GM23248 (cell line): ENCODE measurements at places on chromosomes 6 and 20. TPM values are rescaled to one million over a fixed set of nuclear protein-coding genes. Genes with fewer than 3 reads are reported as not detected.
A peak's percentile ranks its signal among the peaks of the same experiment; 100 is the strongest.

Gene CST8
- polyA plus RNA-seq = not detected in 2 replicates

Gene HTR1E
- not detected in 2 replicates for polyA plus RNA-seq

Gene TCF15
- polyA plus RNA-seq = not detected in 2 replicates

Gene EPPIN
- not detected in 2 replicates for polyA plus RNA-seq

Gene FAM217A
- polyA plus RNA-seq = not detected in 2 replicates

Gene SLC13A3
- polyA plus RNA-seq = 2.3 and 4.6 TPM in 2 replicates

Gene MYLK4
- polyA plus RNA-seq = 0.20 and 0.24 TPM in 2 replicates

Gene CFAP61
- polyA plus RNA-seq = not detected in 2 replicates

- no peak overlapping the region for H3K27ac ChIP-seq
- DNase-seq = peak; percentile 39
- H3K27me3 ChIP-seq = no peaks in the 10 kb centered on the region
- H3K4me1 ChIP-seq = no peaks in the 10 kb centered on the region
- no peak overlapping the region for H3K4me3 ChIP-seq
These were observed 115.2 kb upstream of the HMGCLL1 start for GRCh38 chr6:55694148-55694547.

DNA sequence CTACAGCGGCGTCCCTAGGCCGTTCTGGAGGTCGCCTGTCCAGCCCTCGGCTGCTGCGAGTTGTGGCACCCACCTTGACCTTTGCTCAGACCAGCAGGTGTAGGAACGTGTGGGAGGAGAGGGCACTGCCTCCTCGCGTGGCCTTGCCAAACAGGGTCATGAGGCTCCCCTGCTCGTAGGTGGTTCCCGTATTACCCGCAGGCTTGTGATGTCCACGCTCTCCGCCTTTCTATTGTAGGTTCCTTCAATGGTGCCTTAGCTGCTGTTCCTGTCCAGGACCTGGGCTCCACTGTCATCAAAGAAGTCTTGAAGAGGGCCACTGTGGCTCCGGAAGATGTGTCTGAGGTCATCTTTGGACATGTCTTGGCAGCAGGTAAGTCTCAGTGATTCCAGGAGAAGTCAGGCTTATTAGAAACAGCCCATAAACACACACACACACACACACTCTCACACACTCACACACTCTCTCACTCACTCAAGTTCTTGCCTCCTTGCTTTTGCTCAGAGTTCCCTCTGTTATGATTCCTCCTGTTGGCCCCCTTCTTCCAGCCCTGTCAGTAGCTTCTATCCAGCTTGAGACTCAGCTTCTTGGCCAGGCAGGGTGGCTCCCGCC is 942 bp downstream of the ACAT2 start:
- peak overlapping the region; percentile 88 for H3K27ac ChIP-seq
- H3K4me3 ChIP-seq = peak overlapping the region; percentile 84
- peaks cover 34% of the 10 kb centered on the region for H3K4me1 ChIP-seq
- peaks cover 25% of the 10 kb centered on the region; the same call in 1 of the 2 replicates for H3K36me3 ChIP-seq
- H3K27me3 ChIP-seq = no peaks in the 10 kb centered on the region

GRCh38 chr6:131060311-131060710 is 2.7 kb downstream of the EPB41L2 start:
- H3K4me3 ChIP-seq = peak overlapping the region; percentile 87
- H3K27me3 ChIP-seq = no peaks in the 10 kb centered on the region
- peak; percentile 48 for DNase-seq
- H3K4me1 ChIP-seq = peaks cover 26% of the 10 kb centered on the region

DNA sequence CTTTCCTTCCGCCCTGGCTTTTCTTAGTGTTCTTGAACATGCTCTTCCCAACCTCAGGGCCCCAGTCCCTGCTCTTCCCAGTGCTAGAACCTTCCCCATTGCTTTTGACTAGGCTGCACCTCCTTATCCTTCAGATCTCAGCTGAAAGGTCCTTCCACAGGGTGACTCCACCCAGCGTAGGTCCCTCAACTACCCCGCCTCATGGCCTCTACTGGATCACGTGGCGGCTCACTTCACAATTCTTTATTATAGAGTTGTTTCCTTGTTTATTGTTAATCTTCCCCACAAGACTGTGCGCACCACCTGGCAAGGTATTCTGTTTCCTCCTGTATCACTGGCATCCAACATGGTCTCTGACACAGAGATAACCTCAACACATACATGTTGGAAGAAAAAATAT is 31.2 kb downstream of the TTLL9 start:
- H3K27me3 ChIP-seq = peaks cover 5% of the 10 kb centered on the region; the same call in 1 of the 2 replicates
- H3K27ac ChIP-seq = no peak overlapping the region
- no peak for DNase-seq
- H3K4me3 ChIP-seq = no peak overlapping the region
- no peaks in the 10 kb centered on the region for H3K36me3 ChIP-seq

DNA sequence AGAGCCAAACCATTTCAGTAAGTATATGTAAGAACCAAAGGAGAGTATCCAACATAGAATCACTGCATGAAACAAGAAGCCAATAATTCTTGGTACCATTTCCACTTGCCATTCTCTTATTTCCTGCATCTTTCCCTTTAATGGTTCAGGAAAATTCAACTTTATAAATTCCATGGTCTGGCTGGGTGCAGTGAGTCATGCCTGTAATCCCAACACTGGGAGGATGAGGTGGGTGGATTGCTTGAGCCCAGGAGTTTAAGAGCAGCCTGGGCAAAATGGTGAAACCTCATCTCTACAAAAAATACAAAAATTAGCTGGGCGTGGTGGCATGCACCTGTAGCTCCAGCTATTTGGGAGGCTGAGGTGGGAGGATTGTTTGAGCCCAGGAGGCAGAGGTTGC is 21.2 kb downstream of the NHLRC1 start:
- DNase-seq = peak; percentile 62
- H3K4me1 ChIP-seq = peaks cover 9% of the 10 kb centered on the region
- H3K27ac ChIP-seq = no peak overlapping the region

DNA sequence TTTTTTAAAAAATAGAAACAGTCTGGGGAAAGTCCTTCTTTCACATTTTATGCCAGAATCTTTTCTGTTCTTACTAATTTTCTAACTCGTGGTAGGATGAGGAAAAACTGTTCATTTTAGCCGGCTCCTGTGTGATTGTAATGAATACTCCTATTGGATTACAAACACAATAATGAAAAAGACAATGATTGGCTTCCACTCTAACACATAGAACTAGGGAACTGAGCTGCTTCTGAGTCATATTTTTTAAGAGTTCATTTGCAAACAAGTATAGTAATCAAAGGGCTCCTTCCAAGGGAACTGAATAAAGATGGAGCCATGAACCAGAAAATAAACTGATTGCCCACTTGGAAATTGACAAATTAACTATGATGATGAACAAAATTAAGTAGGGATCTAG is 265.3 kb upstream of the TCF21 start:
- peak overlapping the region; percentile 73 for H3K27ac ChIP-seq
- 0 out of 2 replicates have a peak overlapping the region, but pooled peaks have one; percentile 0 for H3K4me3 ChIP-seq
- peaks cover 40% of the 10 kb centered on the region for H3K4me1 ChIP-seq
- no peaks in the 10 kb centered on the region for H3K36me3 ChIP-seq
- H3K27me3 ChIP-seq = no peaks in the 10 kb centered on the region
- no peak for DNase-seq

- H3K27me3 ChIP-seq = no peaks in the 10 kb centered on the region
- H3K36me3 ChIP-seq = no peaks in the 10 kb centered on the region
- no peak overlapping the region for H3K4me3 ChIP-seq
- DNase-seq = no peak
- H3K27ac ChIP-seq = no peak overlapping the region
These were observed 26.4 kb downstream of the DZANK1 start for GRCh38 chr20:18440403-18440802.

DNA sequence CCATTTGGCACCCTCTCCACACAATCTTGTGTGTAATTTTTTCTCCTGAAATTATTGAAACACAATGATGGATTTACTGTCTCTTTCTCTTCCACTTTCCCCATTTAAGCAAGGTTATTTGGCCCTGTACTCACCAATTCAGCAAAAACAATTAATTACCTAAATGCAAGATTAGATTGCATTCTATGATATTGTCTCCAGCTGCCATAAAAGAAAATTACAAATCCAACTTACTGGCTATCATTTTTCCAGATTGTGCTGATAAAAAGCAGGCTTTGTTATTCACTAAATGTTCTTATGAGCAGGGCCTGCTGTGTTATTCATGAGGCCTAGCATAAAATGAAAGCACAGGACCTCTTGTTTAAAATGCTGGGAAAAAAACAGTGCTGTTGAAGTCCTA is 95.8 kb upstream of the IRAK1BP1 start:
- H3K4me3 ChIP-seq = no peak overlapping the region
- H3K4me1 ChIP-seq = no peaks in the 10 kb centered on the region
- H3K27ac ChIP-seq = no peak overlapping the region

- no peak overlapping the region for H3K27ac ChIP-seq
- no peak overlapping the region for H3K4me3 ChIP-seq
- peaks cover 3% of the 10 kb centered on the region for H3K4me1 ChIP-seq
- H3K36me3 ChIP-seq = no peaks in the 10 kb centered on the region
- DNase-seq = no peak
These were observed 66.2 kb upstream of the PHACTR2 start for GRCh38 chr6:143611580-143611979.

- no peak overlapping the region for H3K27ac ChIP-seq
- no peak for DNase-seq
- H3K36me3 ChIP-seq = no peaks in the 10 kb centered on the region
- H3K27me3 ChIP-seq = no peaks in the 10 kb centered on the region
These were observed 92.3 kb downstream of the EDN3 start for GRCh38 chr20:59392736-59393135.

GRCh38 chr6:19988555-19988954 is 151.4 kb downstream of the ID4 start:
- no peaks in the 10 kb centered on the region for H3K27me3 ChIP-seq
- no peak overlapping the region for H3K27ac ChIP-seq
- no peak overlapping the region for H3K4me3 ChIP-seq
- H3K36me3 ChIP-seq = no peaks in the 10 kb centered on the region
- DNase-seq = peak; percentile 52

DNA sequence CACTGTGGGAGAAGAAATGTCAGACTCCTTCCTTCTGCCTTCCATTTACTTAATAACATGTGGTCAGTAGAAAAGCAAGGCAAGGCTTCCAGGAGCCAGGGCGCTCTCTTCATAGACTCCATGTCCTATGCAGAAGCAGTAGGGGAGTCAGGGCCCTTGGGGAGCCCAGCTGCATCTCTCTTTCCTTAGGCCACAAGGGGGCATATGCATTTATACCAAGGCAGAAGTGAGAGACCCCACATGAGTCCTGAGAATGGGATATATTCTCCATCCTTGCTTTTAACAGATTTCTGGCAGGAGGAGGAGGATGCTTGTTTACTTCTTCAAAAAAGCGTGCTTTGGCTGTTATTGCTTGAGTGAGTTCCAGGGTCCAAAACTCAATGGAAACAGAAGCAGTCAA is 198.5 kb downstream of the HIVEP2 start:
- DNase-seq = no peak
- H3K4me1 ChIP-seq = no peaks in the 10 kb centered on the region
- no peaks in the 10 kb centered on the region for H3K27me3 ChIP-seq
- H3K4me3 ChIP-seq = no peak overlapping the region
- no peaks in the 10 kb centered on the region for H3K36me3 ChIP-seq

DNA sequence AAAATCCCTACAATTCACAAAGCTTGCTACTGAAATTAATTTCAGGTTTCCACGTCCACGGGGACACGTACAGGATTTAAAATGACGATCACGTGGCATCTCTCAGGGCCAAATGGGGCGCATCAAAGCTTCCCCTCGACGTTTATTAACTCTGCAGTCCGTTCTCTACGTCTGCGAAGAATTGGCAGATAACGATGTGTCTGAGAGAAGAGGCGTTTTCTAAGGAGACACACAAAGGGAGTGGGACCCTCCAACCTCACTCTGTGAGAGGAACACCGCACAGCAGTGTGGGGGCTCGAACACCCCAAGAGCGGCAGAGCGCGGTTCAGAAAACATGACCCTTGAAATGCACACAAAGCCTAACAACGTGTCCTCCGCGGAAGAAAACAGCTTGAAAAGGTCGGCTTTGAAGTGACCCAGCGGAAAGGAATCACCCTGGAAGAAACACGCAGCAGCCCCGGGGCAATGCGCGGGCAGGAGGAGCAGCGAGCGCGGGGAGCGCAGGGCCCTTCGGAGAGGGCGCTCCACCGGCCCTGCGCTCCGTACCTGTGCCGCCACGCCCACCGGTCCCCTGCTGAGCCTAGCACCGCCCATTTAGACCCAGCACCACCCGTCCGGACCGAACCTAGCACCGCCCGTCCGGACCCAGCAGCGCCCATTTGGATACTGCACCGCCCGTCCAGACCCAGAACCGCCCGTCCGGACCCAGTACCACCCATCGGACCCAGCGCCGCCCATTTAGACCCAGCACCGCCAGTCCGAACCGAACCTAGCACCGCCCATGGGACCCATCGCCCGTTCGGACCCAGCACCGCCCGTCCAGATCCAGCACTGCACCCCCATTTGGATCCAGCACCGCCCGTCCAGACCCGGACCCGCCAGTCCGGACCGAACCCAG is 1.1 kb upstream of the AFDN start:
- H3K4me1 ChIP-seq = 0 out of 2 replicates have a peak, but pooled peaks cover 7% of the 10 kb centered on the region
- peak; percentile 76 for DNase-seq
- no peak overlapping the region for H3K27ac ChIP-seq
- H3K4me3 ChIP-seq = peak overlapping the region; percentile 86
- H3K36me3 ChIP-seq = no peaks in the 10 kb centered on the region
- H3K27me3 ChIP-seq = no peaks in the 10 kb centered on the region

DNA sequence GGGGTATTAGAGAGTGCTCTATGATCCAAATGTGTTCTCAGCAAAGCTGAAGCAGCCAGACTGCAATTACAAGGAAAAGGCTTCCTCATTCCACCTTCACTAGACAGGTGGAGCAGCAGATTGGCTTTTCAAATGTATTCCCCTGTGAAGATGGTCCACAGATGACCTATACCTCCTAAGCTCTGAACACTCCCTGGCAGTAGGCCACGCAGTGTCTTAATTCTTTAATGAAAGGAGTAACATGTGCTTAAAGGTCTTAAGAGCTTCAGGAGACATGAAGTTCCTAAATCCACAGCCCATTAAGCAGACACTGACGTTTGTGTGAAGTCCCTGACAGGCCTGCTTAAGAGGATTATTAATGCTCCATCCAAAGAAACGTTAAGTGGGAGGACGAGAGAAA is 138.9 kb upstream of the NUP153 start:
- no peaks in the 10 kb centered on the region for H3K27me3 ChIP-seq
- no peak for DNase-seq
- H3K36me3 ChIP-seq = peaks cover 45% of the 10 kb centered on the region
- no peak overlapping the region for H3K27ac ChIP-seq
- peaks cover 1% of the 10 kb centered on the region for H3K4me1 ChIP-seq

- peaks cover 32% of the 10 kb centered on the region for H3K4me1 ChIP-seq
- H3K27ac ChIP-seq = 0 out of 2 replicates have a peak overlapping the region, but pooled peaks have one; percentile 12
- DNase-seq = peak; percentile 39
- H3K4me3 ChIP-seq = no peak overlapping the region
These were observed 18.1 kb downstream of the ENPP1 start for GRCh38 chr6:131825946-131826345.

GRCh38 chr6:54877713-54878317 is 31.2 kb downstream of the FAM83B start:
- H3K4me3 ChIP-seq = no peak overlapping the region
- H3K27me3 ChIP-seq = no peaks in the 10 kb centered on the region
- H3K36me3 ChIP-seq = no peaks in the 10 kb centered on the region
- H3K27ac ChIP-seq = no peak overlapping the region
- no peaks in the 10 kb centered on the region for H3K4me1 ChIP-seq
